Mucosa of descending colon (tissue), 3 donors: ENCODE measurements at places on chromosomes 12 and 14.

DNA sequence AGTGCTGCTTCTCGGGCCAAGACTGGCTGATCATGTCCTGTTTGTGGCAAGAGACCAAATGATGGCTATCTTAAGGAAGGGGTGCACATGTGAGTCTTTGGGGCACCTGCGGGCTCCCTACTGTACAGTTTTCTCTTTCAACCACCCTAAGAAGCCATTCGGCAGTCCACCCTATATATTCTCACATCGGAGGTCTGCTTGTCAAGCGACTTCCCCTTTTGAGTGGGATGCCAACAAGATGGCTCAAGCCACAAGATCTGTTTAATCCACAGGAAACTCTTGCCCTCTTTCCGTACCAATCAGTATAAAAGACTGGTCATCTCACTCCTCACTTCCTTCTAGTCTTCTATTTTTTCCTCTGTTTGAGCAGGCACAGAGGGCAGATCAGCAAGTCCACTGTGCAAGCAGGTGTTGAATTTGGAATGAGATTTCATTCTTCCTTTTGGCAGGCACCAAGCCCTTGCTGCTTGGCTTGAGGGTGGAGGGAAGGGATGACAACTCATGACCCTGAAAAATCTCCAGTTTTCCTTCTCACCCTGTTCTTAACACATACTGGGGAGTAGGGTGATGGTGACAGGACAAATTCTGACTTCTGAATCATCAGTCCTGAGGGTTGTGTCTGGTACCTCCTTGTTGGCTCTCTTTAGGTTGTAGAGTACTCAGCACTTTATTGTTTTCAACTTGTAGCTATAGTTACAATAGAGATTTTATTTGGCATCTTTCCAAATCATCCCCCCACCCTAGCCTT lies 17.6 kb downstream of the LACRT start:
- no peak for DNase-seq

GRCh38 chr12:77940011-77940423 lies 109.3 kb downstream of the NAV3 start:
- no peak for DNase-seq

DNA sequence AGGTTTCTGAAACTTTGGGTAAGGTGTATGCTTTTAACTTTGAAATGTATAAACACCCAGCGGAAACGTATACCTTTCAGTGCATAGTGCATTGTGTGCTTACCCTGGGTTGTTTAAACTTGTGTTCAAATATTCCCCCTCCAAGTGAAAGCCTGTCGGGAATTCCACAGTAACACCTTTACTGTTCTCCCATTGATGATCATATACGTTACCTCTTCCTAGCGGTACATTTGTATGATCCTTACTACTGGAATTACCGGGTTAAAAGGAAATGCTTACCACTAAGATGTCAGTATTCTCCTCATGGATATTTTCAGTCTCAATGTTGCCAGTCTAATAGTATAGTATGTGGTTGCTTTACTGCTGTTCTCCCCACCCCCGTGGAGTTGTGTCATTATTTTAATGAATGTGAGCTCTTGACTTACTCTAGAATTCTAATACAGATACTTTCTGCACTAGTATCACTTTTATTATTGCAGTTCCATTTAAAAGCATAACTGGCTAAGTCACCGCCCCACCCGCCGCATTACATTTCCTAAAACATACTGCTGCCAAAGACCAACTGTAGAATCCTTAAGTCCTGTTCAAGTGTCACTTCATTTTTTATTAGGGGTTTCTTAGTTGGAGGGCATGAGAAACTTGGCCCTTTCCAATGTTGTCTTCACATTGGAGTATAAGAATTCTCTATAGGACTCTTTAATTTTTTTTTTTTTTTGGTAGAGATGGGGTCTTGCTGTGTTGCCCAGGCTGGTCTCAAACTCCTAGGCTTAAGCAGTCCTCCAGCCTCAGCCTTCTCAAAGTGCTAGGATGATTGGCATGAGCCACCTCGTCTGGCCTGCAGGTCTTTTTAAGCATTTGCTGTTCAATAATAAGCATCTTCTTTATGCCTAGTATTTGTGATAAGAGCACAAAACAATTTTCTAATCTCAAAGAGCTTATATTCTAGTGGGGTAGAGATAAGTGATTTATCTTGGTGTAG lies 24.9 kb downstream of the NUDT4 start:
- DNase-seq, result no peak

GRCh38 chr14:68964300-68965093 lies 14.6 kb downstream of the ACTN1 start:
- DNase-seq, result peak; percentile 64

GRCh38 chr14:72318648-72319047 lies 386.4 kb downstream of the RGS6 start:
- no peak for DNase-seq

GRCh38 chr14:104321802-104322130 lies 183.4 kb downstream of the KIF26A start:
- DNase-seq, result peak; percentile 37

DNA sequence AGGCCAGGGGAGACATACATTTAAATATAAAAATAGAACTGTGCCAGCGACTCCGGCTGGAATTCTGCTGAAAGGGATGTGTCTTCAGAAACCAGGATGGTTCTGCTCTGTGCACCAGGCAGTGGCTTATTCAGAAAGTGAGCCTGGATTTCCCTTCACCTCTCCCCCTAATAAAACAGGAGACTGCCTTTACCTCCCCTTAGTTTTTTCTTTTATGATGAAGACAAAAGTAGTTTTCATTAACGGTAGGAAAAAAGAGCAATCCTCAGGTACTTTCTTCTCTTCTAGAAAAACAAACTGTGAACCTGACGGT lies 346 bp downstream of the SLC7A8 start:
- DNase-seq, result no peak

GRCh38 chr12:52739963-52740362 lies 36.6 kb upstream of the KRT77 start:
- DNase-seq, result no peak

DNA sequence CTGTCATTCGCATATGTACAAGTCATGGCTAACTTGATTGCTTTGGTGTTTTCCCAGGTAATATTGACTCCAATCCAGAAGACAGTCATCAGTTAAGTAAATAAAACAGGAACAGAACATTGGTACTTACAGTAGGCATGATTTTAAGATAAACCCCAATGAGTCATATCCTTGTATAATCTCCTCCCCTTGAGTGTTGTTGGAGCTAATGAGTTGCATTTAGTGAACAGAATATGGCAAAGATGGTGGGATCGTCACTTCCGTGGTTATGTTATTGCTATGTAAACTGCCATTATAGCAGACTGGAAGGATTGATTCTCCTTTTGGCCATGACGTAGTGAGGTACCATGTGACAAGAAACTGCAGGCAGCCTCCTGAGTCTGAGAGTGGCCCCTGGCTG lies 102.2 kb downstream of the TMX1 start:
- DNase-seq, result no peak

DNA sequence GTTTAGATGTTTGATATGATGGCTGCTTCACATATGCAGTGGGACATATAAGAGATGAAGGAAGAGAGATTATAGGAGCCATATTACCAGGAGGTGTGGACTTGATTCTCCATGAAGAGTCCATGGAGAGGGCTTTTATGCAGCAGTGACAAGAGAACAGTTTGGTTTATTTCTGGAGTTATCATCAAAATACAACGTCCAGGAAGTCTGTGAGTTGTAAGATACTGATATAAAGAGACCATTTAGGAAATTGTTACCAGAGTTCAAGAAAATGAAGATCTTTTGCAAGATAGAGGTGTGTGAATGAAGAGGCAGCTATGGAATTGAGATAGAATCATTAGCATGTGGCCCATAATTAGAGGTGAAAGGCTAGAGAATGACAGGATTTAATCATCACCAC lies 431.7 kb downstream of the NPAS3 start:
- no peak for DNase-seq

GRCh38 chr12:87383680-87384079 lies 645.5 kb downstream of the C12orf50 start:
- no peak for DNase-seq

GRCh38 chr12:115323223-115323905 lies 639.4 kb upstream of the TBX3 start:
- no peak for DNase-seq

- no peak for DNase-seq
These were observed 26.2 kb downstream of the PRKAB1 start for GRCh38 chr12:119694111-119694510.

DNA sequence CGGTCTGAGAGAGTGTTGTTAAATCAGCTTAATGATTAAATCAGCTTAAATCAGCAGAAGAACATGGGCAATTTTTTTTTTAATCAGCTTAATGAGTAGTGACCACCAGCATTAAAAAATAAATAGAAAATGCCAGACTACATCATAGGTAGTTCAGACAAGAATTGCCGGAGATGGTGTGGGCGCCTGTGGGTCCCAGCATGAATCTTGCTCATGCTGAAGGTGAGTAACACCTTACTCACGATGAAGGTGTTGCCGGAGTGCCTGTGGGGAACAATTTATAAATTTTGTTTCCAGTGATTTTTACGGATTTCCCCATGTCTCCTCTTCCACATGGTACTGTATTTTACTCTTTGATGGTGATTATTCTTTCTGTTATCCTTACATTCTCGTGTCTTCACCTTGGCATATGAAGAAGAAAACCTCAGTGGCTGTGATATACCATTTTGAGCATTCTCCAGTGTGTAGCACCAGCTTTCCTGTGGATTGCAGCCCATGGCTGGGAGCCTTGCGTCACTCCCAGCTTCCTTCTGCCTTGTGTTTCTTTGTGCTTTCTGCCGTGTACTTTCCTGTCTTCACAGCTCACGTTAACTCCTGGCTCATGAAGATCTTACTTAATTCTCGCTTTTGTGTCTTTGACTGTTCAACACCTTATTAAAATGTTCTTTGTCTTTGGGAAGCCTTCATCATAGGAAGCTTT lies 4.7 kb downstream of the TDRD9 start:
- DNase-seq, result no peak

DNA sequence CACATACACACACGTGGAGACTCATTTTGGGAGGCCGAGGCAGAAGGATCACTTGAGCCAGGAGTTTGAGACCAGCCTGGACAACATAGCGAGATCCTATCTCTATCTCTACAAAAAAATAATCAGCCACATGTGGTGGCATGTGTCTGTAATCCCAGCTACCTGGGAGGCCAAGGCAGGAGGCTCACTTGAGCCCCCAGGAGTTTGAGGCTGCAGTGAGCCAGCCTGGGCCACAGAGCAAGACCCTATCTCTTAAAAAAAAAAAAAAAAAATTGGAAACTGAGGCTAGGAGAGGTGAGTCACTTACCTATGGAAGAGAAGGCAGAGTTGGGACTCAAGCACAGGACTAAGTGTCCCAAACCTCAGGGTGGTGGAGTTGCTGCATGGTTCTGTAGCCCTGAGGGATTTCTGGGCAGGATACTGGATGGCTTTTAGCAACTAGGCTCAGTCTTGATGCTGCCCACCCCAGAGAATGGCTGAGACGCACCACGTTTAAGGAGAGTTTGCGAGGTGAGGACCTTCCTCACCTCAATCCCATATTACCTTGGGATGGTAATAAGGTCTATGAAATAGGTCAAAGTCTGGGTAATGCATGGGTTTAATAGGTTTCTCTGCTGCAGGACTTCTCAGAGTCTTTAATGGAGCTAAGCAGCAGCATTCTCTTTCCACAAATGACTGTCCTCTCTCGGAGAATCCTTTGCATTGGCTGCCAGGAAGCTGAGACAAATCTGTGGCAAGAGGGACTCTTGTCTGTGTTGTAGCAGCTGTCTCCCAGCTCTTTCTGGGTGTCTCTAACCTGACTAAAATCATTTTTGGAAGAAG lies 35.6 kb downstream of the SH2B3 start:
- no peak for DNase-seq

DNA sequence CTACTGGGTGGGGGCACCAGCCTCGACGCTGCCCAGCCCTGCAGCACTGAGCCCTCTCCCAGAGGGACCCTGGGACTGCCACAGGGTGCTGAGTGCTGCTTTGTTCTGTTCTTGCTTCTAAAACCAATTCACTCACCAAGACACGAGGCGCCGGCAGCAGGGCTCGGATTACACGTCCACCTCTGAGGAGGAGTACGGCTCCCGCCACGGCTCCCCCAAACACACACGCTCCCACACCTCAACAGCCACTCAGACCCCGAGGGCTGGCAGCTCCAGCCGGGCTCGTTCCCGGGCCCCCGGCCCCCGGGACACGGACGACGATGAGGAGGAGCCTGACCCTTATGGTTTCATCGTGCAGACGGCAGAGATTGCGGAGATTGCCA lies 24.3 kb downstream of the CEP170B start:
- no peak for DNase-seq

- no peak for DNase-seq
These were observed 220.3 kb downstream of the KLHL28 start for GRCh38 chr14:44741431-44741830.

- no peak for DNase-seq
These were observed 12.4 kb downstream of the KRT7 start for GRCh38 chr12:52245259-52245961.

GRCh38 chr14:85764822-85765221 lies 234.9 kb downstream of the FLRT2 start:
- no peak for DNase-seq

- no peak for DNase-seq
These were observed at the start of gene CLEC9A for GRCh38 chr12:10030446-10030845. CLEC9A (plus strand) TSS chr12:10030682; CDS start chr12:10052688, 22,006 bp downstream.

DNA sequence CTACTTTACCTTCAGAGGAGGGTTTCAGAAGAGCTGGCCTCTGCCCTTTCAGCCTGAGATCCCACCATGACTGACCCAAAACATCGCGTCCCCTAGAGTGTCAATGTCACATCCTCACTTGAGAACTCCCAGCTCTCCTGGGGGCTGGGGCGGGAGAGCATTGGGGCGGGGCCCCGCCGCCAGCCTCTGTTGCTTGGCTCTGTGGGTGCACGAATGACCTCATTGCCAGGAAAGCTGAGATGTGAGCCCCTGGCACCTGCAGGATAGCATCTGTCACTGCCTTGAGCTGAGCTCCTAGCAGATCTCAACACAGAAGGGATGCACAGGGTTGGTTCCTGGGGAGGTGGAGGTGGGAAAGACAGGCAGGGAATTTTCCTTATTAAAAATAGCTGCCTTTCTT lies 20.6 kb upstream of the MYL2 start:
- DNase-seq, result no peak

- DNase-seq, result no peak
These were observed 129.6 kb downstream of the PAPOLA start for GRCh38 chr14:96631621-96632362.

GRCh38 chr14:93114068-93114710 lies 1.5 kb downstream of the ITPK1 start:
- DNase-seq, result peak; percentile 33
